GM10248 (cell line): ENCODE measurements at places on chromosomes 2 and 18.

DNA sequence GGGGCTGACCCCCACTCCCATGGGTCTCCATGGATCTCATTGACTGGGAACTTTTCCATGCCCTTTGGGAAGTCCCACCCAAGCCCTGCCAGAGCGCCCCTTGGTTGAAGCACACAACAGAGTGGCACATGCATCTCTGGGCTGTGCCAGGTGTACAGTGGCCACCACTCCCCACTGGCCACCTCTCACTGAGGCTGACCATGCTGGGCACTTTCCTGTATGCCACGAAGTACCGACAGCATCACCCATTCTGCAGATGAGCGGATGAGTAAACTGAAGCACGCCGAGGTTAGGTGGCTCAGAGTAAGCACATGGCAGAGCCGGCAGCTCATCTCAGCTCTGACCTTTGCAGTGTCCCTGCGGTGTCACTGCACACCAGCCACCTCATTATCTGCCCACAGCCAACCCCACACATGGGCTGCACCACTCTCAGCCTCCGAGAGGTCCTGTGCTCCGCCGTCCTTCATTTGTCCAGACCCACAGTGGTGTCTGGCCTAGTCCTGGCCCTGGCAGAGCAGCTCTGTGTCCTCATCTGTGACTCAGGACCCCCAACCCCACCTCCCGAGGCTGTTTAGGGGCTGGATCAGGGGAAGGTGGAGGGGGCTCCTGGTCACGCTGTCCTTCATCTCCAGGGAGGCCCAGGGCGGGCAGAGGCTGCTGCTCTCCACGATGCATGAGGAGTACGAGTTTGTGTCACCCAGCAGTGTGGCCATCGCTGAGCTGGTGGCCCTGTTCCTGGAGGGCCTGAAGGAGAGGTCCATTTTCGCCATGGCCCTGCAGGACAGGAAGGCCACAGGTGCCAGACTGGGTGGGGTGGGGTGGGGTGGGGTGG lies 18.0 kb upstream of the GPR17 start:
- no peak for DNase-seq

DNA sequence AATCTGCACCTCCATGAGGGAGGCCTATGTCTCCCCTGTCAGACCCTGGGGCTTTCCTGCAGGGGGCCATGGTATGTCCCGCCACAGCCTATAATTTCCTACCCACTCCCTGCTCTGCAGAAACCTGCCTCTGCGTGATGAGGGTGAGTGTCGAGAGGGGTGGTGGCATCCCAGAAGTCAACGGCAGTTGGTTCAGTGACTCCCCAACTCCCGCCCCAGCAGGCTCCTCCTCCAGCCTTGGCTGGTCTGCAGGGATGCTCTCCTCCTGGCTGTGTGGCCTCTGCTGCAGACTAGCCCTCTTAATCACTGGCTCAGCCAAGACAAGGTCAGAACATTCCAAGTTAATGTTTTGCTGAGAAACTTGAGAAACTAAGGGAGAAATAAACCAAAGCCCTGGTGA lies 13.3 kb downstream of the CELF4 start:
- no peak for DNase-seq

GRCh38 chr2:216195565-216196029 lies 86.4 kb downstream of the XRCC5 start:
- no peak for DNase-seq

- DNase-seq = no peak
Observed at GRCh38 chr2:113240150-113240914, 38.4 kb downstream of the PAX8 start.

- no peak for DNase-seq
Observed at GRCh38 chr2:234091883-234092282, 41.4 kb downstream of the SPP2 start.

GRCh38 chr2:132439703-132440398 lies 23.2 kb downstream of the GPR39 start:
- DNase-seq = no peak

GRCh38 chr2:42927334-42928160 lies 135.2 kb upstream of the HAAO start:
- DNase-seq = no peak

DNA sequence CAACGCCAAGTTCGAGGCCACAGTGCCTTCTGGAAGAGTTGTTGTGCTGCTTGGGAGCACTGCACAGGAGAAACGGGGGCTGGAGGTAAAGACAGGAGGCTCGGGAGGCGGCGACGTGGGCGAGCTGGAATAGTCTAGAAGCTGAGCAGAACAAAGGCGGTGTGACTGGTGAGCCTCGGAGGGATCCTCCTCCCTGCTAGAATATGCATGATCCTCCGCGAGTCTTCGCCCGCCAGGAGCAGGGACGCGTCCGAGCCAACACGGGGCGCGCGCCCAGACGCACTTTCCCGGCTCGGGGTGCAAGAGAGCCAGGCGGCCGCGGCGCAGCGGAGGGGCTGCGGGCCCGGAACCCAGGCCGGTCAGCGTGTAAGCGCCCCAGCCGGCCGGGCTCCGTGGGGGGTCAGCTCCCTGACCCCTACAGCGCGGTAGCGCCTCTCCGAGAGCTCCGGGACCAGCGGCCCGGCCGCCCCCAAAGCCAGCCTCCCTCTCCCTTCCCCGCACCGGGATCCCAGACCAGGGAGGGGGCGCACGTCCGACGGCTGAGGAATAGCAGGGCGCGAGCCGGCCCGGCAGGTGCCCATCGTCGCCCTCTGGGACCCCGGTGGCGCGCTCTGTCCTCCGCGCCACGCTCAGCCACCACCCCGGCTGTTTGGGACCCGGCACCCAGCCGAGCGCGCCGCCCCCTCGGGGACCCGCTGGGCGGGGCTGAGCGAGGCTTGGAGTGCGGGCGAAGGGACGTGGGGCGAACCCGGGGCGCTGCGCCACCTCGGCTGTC lies 62.5 kb downstream of the GNAL start:
- no peak for DNase-seq

GRCh38 chr2:191846515-191847476 lies at the start of gene CAVIN2:
TSS of gene CAVIN2 (minus strand) at chr2:191847088. CDS start at chr2:191846925, 163 bp downstream.
- DNase-seq = no peak

GRCh38 chr2:127642706-127643438 lies 3.1 kb upstream of the GPR17 start:
- no peak for DNase-seq

- no peak for DNase-seq
Observed at GRCh38 chr2:11553661-11554398, 20.0 kb downstream of the GREB1 start.

DNA sequence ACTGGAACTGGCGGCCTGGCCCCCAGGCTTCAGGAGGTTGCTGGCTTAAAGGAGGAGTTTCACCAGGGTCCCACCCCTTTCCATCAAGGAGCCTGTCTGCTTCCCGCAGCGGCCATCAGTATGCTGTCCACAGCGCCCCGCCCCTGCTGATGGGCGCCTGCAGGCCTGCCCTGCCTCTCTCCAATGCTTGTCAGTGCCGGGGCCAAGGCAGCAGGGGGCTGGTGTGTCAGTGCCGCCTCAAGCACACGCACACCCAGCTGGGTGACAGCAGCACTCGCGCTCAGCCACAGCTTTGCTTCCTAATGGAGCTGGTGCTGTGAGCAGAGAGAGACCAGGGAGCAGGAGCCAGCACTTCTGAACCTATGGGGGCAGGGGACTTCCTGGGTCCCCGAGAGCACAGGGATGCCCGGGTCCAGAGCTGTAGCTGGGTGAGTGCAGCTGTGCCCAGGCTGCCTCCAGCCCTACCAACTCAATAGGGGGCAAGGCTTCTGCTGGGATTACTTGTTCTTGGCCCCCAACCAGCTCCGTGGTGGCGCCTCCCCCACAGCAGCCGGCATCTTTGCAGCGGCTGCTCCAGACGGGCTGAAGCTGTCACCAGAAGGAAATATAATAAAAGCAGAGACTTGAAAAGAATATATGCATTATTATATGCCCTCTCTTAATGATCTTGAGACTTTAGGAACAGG lies 377.2 kb upstream of the LRATD1 start:
- no peak for DNase-seq

DNA sequence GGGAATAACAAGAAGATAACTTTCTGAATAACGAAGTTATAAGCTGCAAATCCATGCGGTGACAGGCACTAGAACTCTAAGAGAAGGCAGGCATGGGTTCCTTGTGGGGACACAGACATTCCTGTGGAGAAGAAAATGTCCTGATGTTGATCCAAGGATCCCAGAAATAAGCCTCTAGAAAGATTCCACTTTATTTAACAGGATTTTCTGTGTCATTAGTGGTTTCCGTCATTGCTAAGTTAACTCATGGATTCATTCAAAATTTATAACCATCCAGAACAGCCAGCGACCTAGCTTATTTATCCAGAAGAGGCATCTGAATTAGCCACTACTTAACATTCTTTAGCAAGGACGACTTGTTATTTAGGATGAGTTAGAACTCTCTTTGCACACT lies 10.0 kb upstream of the CD302 start:
- no peak for DNase-seq

- DNase-seq = no peak
Observed at GRCh38 chr18:49756671-49757362, 56.5 kb downstream of the ACAA2 start.

GRCh38 chr2:126227250-126227649 lies 428.7 kb upstream of the GYPC start:
- DNase-seq = no peak

DNA sequence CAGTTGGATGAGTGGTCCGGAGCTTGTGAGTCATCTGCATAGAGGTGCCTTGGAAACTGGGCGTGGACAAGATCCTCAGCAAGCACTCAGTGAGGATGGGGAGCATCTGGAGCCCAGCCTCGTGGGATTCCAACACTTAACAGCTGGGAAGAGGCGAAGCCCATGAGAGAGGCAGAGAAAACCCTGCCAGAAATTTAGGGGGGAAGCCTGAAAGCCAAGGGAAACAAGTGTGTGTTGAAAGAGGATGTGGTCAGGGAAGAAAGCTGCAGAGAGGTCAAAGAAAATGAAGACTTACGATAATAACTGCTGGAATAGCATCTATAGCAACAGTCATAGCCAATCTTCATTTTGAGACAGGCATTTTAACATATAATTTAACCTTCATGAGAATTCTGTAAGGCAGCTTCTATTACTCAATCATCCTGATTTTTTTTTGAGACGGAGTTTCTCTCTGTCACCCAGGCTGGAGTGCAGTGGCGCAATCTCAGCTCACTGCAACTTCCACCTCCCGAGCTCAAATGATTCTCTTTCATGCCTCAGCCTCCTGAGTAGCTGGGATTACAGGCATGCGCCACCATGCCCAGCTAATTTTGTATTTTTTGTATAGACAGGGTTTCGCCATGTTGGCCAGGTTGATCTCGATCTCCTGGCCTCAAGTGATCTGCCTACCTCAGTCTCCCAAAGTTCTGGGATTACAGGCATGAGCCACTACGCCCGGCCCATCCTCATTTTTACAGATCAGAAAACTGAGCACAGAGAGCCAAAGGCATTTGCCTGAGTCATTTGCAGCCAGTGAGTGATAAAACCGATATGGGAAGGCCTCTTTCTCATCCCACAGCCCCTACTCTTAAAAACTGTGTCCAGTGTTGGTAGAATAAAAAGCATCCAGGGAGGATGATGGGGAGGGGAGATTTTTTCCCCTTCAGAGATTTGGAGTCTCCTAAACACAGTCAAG lies 214.4 kb upstream of the EPAS1 start:
- DNase-seq = no peak

GRCh38 chr2:199811346-199811745 lies 39.6 kb downstream of the FTCDNL1 start:
- no peak for DNase-seq

GRCh38 chr2:148565272-148565894 lies 79.2 kb upstream of the EPC2 start:
- no peak for DNase-seq

DNA sequence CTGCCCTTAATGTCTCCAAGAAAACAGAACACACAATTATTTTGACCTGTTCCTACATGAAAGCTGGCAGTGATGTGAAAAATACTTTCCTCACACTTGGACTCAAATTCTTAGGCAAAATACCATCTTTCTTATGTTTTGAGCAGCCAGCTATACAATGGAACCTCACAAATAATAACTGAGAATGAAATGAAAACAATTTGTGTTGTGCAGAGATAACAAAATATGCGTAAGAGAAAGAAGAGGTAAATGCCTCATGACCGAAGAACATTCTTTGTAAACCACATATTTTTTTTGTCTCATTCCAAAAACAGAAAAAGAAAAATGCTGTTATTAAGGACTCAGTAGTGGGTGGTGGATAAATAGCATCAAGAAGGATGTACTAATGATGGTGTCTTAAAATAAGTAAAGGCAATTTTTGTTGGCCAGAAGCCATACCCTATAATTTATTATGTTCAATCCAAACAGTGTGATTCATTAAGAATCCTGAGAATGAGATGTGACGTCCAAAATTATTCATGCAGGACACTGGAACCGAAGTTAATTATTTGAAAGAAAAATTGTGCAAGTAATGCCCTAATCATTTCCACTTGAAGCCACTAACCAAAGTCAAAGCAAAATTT lies 193.0 kb upstream of the NETO1 start:
- DNase-seq = no peak

DNA sequence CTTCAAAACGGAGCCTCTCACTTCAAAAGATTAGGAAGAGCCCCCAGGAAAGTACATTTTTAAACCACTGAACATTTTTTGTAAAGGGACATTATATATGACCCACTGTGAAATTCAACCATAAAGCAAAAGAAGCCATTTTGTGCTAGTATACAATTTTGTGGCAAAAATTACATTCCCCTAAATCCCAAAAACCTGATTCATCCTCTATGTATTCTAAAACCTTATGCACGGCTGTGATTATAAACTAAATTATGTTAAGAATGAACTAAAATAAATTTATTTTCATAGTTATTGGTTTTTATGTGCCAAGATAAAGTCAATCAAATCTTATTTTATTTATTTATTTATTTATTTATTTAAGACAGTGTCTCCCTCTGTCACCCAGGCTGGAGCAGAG lies 48.5 kb downstream of the RTN4 start:
- DNase-seq = no peak

- no peak for DNase-seq
Observed at GRCh38 chr18:42176599-42176998, 221.6 kb downstream of the PIK3C3 start.

GRCh38 chr2:63081404-63081803 lies 30.8 kb downstream of the OTX1 start:
- no peak for DNase-seq

DNA sequence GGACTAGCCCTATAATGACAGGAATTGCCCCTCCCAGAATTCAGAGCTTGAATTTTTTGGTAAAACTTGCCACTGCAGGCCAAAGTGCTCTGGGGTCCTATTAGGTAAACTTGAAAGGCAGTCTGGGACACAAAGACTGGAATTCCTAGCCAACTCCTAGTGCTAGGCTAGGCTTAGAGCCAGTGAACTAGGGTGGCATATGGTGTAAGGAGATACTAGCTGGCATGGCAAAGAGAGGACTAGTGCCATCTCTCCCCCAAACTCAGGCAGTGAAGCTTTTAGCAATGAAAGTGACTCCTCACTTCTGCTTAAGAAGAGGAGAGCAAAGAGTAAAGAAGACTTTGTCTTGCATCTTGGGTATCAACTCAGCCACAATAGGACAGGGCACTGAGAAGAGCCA lies 410.5 kb upstream of the CNTNAP5 start:
- no peak for DNase-seq

DNA sequence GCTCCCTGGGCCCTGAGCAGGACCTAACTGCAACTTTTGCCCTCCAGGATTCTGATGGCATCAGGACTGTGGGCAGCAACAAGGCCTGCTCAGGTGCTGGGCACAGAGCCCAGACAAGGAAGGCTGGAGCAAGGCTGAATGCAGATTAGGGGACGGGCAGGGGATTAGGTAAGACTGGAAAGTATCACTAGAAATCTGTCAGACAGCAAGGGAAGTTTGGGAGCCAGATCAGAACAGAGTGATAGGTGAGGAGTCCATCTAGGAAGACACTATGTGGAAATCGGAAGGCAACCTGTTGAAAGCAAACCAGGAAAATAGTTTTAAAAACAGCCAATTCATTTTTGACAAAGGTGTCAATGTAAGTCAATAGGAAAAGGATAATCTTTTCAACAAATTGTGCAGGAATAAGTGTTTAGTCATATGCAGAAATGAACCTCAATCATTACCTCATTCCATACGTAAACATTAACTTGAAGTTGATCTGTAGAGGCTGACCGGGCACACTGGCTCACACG lies 56.4 kb upstream of the STPG4 start:
- DNase-seq = no peak
